Stimulated activated CD8-positive, alpha-beta memory T cell treated with anti-CD3 and anti-CD28 coated beads, Interleukin-2, amount 100 ng/mL, for 1 hour (primary cell): ENCODE measurements at places on chromosomes 3 and 15.
A peak's percentile ranks its signal among the peaks of the same experiment; 100 is the strongest.

- DNase-seq = no peak
Observed at GRCh38 chr15:99472416-99473145, 93.2 kb upstream of the MEF2A start.

GRCh38 chr3:14962762-14963161, 15.4 kb downstream of the NR2C2 start:
- no peak for DNase-seq

DNA sequence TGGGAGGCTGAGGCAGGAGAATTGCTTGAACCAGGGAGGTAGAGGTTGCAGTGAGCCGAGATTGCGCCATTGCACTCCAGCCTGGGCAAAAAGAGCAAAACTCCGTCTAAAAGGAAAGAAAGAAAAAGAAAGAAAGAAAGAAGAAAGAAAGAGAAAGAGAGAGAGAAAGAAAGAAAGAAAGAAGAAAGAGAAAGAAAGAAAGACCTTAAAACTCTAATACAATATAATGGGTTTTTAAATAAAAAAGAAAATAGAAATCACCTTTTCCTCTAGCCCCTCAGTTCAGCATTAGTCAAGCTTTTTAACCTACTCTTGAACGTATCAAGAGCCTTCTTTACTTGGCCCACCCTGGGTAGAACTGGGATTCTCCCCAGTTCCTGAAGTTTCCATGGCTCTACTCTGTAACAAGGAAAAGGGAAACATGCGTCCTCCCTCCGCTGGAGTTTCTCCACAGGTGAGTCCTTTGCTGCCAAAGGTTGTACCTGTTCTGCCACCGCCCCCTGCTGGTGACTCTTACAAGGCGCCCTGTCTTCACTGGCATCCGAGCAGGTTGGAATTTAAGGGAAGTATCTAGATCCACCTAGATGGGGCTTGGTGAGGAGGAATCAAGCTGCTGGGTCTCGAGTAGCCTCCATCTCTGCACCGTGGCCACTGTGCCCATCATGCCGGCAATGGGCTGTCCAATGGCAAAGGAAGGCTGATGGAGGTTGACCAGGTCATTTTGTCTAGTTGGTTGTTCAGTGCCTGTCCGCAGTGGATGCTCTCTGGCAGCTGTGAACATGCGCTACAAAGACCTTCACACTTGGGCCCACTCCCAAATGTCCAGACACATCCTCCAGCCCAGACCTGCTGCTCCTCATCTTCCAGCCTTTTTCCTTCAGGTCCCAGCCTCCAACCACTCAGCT, 20.6 kb upstream of the EPHB3 start:
- DNase-seq = peak; percentile 39

DNA sequence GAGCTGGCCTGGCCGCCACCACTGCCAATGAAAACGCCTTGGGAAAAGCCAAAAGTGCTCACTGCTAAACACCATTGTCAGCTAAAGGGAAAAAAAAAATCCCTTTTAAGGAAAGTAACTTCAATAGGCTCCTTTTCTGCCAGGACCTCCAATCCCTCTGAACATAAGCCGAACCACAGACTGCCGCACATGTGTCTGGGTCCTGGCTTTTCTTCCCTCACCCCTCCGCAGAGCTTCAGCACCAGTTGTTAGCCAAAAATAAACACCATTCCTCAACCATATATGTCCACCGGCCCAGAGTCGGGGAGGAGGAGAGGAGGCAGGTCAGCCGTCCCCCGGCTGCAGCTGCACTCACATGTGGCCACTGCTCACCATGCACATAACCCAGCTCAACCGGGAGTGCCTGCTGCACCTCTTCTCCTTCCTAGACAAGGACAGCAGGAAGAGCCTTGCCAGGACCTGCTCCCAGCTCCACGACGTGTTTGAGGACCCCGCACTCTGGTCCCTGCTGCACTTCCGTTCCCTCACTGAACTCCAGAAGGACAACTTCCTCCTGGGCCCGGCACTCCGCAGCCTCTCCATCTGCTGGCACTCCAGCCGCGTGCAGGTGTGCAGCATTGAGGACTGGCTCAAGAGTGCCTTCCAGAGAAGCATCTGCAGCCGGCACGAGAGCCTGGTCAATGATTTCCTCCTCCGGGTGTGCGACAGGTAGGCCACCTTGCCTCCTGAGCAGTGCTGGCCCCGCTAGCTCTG, at the start of gene FBXL22:
Gene FBXL22 (plus strand): TSS at position 350 of the 753 bp plus-strand sequence. CDS start 6 bp downstream, at position 356.
- no peak for DNase-seq

DNA sequence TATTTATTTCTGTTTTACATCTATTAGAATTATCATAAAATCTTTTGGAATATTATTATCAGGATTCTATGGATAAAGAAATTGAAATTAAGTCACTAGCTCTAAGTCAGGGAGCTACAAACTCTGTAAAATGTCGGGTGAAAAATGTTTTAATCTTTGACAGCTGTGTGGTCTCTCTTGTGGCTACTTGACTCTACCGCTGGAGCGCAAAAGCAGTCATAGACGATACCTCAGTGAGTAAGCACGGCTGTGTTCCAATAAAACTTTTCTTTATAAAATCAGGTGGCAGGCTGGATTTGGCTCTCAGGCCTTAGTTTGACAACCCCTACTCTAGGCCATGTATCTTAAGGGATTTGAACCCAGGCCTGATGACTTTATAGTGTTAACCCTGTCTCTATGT, 88.5 kb upstream of the PFN2 start:
- DNase-seq = no peak

DNA sequence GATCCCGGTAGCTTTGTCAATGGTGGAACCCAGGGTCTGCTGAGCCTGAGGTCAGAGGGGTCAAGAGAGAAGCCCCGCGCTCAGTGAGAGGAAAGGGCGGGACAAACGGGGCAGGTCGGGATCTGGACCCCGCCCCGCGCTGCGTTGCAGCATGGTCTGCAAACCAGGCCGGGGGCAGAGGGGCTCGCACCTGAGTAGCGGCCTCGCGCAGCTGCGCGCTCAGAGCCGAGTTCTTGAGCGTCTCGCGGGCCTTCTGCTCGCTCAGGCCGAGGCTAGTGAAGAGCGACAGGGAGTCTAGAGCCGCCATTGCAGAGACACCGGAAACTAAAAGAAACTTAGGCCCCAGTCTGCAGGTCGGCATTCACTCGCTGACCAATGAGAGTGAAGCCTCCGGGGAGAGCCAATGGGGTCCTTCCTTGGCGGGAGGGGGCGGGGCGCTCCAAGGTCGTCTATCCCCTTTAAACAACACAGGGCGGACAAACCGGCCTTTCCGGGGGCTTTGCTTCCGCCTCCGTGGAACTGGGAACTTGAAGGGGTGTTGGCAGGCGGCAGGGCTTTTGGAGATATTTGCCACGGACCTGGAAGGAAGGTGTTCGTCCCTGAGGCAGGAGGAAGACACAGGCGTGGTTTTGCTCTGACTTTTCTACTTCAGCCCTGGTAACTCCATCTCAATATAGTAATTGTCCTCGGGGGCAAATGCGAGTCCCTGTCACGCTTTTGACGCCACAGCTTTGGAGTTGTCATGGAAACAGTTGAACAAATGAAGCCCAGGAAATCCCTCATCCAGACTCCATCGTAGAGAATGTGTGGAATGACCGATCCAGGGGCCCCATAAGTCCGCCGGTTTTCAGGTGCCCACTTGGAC, at the start of gene QARS1:
Gene QARS1 (minus strand): TSS at position 331 of the 865 bp plus-strand sequence. CDS start 24 bp downstream, at position 307.
- DNase-seq = peak; percentile 77

DNA sequence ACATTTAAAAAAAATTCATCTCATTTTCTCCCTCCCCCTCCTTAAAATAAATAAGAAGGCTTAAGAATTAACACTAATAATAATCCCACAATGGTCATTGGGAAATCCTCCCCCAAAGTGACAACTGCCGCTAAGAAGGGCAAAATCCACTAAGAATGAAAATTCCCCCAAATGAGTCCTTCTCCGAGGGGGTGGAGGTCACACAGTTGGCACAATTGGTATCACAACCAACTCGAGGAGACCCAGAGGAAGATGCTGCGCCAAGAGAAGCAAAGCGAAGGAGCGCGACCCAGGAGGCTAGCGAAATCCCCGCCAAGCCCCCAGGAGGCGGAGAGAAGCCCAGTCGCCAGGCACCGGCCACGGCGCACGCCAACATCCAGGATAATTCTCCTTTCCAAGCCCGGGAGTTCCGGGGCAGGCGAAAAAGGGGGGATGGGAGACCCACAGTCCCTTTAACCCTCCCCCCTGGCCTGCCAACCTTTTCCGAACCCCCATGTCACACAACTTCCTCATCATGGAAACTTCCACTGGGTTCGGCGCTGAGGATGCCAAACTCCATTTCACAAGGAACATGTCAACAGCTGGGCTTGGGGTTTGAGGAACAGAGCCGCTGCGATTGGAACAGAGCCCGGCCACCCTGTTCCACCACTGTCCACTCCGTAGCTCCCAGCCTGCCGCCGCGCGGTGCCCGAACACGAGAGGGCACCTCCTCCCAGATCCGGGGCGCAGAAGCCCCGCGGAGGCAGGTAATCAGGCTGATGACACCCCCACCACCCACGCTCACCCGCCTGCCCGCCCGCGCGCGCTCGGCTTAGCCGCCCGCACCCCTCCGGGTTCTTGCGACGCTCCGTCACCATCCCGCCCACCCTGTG, 668 bp downstream of the THRB start:
- DNase-seq = no peak

DNA sequence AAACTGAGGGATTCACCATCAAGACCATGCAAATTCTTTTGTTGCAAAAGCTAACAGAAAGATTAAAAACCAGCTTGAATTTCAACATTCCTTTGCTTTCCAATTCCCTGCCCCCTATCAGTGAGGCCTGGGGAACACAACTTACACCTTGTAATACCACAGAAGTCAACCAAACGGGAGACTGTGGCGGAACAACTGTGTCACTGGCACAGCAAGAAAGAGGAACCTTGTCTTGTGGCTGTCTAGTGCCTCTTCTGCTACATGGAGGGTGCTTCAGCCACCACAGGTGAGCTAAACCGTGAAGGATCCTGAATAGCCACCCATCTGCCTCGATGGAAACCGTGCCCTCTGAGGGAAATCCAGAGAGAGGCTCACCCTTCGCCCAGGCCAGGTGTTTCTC, 11.4 kb downstream of the CCDC12 start:
- DNase-seq = no peak

- no peak for DNase-seq
Observed at GRCh38 chr3:157128771-157129681, 30.9 kb downstream of the CCNL1 start.

DNA sequence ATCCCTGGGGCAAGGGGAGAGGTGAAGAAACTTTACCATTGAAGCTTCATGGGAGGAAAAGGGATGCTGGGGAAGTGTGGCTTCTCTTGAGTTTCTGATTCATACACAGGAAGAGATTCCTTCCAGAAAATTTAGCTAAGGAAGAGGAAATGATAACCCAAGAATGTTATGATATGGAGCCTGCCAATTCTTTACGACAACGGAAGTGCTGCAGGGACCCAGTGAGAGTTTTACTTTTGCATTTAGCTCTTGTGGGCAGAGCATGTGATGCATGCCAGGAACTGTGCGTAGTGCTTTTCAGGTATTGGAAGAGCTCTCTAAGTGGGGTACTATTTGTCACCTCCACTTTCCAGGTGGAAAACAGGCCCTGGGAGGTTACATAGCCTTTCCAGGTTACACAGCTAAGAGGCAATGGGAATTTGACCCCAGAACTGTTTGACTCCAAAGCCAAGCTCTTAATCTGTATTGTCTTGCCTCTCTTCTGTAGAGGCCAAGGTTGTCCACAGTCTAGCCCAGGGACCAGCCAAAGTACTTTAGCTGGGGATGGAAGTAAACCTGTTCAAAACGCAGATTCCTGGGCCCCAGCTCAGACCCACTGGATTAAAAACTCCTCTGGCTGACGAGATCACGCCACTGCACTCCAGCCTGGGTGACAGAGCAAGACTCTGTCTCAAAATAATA, 23.0 kb downstream of the CMTM7 start:
- no peak for DNase-seq

GRCh38 chr3:10234526-10235230, 13.6 kb upstream of the TATDN2 start:
- no peak for DNase-seq

- no peak for DNase-seq
Observed at GRCh38 chr3:186456731-186457191, 87.4 kb downstream of the CRYGS start.

DNA sequence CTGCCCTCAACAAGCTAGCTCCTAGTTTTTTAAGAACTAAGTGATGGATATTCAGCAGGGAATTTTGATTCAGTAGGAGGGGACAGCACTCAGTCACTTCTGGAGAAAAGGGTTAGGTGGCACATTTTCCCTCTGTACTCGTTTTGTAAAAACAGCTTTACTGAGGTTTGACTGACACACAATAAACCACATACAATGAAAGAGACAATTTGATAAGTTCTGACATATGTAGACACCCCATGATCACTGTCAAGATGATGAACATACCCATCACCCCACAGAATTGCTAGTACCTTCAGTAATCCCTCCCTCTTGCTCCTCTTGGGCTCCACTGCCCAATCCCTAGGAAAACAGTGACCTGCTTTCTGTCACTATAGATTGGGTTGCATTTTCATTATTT, 29.0 kb upstream of the PLAAT1 start:
- DNase-seq = no peak

- no peak for DNase-seq
Observed at GRCh38 chr3:15896500-15896899, 98.7 kb upstream of the ANKRD28 start.

- DNase-seq = no peak
Observed at GRCh38 chr3:30081904-30082303, 524.5 kb upstream of the TGFBR2 start.

GRCh38 chr3:123753286-123753685, 130.8 kb downstream of the MYLK start:
- DNase-seq = no peak

GRCh38 chr3:127730666-127731295, 58.0 kb downstream of the ABTB1 start:
- DNase-seq = no peak

GRCh38 chr3:16326724-16327349, 61.8 kb downstream of the OXNAD1 start:
- no peak for DNase-seq

- peak; percentile 20 for DNase-seq
Observed at GRCh38 chr3:124928333-124929202, 6.0 kb downstream of the MUC13 start.

GRCh38 chr15:94416820-94417219, 185.5 kb downstream of the MCTP2 start:
- DNase-seq = no peak

DNA sequence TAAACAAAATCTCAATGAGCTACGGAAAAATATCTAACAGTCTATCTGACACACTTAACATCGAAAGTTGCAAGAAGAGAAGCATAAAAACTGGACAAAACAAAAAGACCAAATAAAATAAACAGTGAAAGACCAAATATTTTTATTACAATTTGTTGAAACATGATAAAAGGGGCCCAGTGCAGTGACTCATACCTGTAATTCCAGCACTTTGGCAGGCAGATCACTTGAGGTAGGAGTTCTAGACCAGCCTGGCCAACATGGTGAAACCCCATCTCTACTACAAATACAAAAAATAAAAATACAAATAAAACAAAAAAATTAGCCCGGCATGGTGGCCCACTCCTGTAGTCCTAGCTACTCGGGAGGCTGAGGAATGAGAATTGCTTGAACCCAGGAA, 914.0 kb upstream of the ALCAM start:
- no peak for DNase-seq
